ENCODE measurements at places on chromosomes 2 and 18.

DNA sequence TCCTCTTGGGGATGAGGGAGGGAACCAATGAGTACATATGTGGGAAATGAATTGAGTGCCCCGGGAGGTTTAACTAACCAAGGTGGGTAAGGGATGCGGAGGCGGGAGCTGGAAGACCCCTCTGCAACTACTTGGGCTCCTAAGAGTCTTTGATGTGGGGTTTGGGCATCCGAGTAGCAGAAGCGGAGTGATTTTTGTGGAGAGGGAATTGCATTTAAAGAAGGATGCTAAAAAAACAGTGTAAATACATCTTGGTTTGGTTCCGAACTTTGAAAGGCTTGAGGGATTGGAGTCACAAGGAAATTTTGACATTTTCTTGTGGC is 215.7 kb downstream of the MCFD2 start:
- no peak for DNase-seq

DNA sequence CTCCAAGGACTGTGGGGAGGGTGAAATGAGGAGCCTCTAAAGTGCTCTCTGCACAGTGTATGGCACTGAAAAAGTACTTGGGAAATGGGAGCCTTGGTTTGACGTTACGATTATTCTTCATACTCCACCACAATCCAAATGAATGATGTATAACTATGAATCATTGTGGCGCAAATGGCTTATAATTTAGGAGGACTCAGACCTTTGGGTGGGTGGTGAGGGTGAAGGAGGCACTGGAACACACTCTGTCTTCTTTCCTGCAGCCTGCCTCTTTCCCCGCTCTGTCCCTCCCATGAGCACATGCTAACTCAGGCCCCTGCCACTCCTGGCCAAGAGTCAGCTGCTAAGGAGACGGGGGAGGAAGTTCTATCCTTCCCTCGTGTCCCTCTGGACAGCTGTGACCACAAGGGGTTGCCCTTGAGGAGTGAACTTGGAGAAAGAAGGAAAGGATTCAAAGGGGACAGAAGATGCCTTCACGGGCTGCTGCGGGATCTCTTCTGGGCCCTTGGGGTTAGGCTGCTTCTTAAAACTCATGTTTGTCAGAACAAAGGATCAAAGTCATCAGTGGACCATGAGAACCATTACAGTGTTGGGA is 36.5 kb downstream of the POLR1A start:
- DNase-seq = no peak

- DNase-seq = no peak
These were observed 99.5 kb downstream of the SLC4A3 start for GRCh38 chr2:219726916-219727315.

DNA sequence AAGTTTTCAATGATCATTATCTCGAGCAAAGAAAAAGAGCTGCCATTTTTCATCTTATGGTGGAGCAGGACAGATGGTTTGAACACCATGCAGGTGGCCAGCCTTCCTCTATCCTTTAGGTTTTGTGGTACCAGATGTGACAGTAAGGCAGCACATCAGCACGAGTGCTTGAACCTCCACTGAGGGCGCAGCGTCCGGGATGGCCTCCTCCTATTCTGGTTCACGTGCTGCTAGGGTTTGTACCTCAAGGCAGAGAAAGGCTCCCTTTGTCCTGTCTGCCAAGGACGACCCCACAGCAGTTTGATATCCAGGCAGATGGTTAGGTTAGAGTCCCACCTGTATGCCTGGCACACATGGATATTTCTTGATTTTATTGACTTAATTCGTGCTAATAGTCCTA is 50.2 kb downstream of the DCDC2C start:
- DNase-seq = no peak
